ENCODE measurements at places on chromosomes 5 and 9.

GRCh38 chr5:171841984-171842776 is 56.6 kb downstream of the SMIM23 start:
- DNase-seq: no peak

- DNase-seq: no peak
These were observed 3.1 kb downstream of the SPACA9 start for GRCh38 chr9:132881826-132882225.

DNA sequence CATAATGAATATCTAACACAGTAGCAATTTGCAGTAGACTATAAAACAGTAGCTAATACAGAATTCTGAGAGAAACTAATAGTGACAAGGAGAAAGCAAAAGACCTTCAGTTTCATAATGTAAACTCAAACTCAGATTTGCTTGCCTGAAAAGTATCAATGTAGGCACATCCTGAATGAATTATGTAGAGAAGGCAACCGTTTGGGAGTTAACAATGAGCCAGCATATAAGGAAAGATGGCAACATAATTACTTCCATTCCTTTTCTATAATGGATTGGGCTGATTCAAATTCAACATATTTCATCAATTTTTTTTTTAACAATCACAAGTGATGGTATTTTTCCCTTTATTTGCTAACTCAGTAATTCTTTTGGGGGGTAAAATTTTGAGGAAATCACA is 261.6 kb downstream of the SEMA5A start:
- DNase-seq: no peak

- no peak for DNase-seq
These were observed 270.7 kb upstream of the ELAVL2 start for GRCh38 chr9:24096756-24097155.

DNA sequence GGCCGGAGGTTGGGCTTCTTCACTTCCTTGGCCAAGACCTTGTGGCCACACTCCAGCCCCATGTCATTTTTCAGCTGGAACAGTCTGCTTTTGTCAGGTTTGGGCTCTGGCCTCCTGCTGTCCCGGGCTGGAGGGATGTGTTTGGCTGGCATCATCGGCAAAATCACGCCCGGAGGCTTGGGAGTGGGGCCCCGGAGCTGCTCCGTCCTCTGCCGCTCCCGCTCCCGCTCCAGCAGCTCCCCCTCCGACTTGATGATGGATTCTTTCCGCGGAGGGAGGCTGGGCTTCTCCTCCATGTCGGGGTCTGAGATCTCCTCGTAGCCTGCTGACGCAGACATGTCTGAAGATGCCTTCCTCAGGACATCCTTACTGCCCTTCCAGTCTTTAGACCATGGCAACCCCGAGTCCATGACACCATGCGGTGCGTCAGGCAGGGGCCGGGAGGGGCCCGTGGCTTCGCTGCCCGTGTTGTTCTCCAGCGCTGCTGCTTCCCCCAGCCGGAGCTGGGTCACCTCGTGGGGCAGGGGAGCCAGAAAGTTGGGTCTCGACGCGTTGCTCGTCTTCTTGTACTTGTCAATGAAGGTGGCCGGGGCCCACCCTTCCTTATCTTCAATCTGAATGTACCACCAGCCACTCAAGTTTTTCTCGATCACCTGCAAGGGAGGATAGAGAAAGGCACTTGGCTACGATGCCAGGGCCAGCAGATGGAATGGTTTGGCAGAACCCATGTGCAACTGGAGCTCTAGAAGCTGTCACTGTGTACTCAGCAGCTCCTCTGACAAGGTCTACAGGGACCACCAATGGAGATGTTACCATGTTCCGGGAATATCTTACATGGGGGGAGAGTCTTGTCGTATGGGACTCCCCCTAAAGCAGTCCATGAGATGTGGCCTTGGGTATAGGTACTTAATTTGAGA is 56.0 kb upstream of the UBTD2 start:
- no peak for DNase-seq

- no peak for DNase-seq
These were observed 172.3 kb downstream of the GNA14 start for GRCh38 chr9:77475641-77476473.

DNA sequence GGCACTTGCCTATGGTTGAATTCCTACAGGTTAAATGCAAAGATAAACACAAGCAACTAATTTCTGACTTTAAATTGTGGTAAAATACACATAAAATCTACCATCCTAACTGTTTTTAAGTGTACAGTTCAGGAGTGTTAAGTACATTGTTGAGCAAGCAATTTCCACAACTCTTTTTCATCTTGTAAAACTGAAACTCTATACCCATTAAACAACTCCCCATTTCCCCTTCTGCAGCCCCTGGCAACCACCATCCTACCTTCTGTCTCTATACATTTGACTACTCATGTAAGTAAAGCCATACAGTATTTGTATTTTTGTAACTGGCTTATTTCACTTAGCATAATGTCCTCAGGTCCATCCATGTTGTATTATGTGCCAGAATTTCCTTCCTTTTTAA is 38.5 kb upstream of the STX17 start:
- no peak for DNase-seq

All from activated T-helper 1 cell treated with anti-CD3 and anti-CD28 coated beads, Interleukin-2, amount 50 U/mL, for 16 hours (primary cell).